ENCODE measurements at places on chromosomes 4 and X.
A peak's percentile ranks its signal among the peaks of the same experiment; 100 is the strongest.

DNA sequence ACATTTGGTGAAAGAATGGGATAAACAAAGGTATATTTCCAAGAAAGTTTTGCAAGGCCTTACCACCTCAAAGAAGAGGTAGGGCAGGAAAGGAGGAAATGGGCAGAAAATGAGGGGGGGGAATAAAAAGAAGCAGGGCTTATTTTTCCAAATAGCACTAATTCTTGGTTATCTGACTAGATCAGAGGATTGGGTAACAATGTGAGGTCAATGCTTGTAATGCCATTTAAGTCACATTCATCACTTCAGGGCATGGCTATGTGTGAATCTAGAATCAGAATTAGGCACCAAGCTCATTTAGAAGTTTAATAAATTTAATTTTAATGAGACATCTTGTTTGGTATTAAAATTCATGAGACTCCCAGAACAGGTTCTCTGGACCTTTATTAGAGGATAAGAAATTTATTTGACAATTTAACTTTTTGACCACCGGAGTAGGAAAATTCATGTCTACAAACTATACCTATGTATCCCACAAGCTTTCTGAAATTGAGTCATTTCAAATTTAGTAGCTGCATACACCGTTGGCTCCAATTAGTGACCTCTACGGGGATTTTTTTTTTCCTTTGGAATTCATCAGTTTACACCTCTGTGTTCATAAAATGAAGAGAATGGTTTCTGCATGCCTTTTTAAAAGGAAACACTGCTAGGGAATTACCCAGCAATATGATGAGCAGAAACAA lies 1.4 kb upstream of the STS start:
- no peak for DNase-seq

- DNase-seq, result no peak
Measured at GRCh38 chr4:25466966-25467697, 90.1 kb downstream of the ANAPC4 start.

- DNase-seq, result no peak
Measured at GRCh38 chrX:54494989-54495813, 833 bp downstream of the FGD1 start.

- no peak for DNase-seq
Measured at GRCh38 chrX:39158801-39159657, 357.8 kb downstream of the MID1IP1 start.

DNA sequence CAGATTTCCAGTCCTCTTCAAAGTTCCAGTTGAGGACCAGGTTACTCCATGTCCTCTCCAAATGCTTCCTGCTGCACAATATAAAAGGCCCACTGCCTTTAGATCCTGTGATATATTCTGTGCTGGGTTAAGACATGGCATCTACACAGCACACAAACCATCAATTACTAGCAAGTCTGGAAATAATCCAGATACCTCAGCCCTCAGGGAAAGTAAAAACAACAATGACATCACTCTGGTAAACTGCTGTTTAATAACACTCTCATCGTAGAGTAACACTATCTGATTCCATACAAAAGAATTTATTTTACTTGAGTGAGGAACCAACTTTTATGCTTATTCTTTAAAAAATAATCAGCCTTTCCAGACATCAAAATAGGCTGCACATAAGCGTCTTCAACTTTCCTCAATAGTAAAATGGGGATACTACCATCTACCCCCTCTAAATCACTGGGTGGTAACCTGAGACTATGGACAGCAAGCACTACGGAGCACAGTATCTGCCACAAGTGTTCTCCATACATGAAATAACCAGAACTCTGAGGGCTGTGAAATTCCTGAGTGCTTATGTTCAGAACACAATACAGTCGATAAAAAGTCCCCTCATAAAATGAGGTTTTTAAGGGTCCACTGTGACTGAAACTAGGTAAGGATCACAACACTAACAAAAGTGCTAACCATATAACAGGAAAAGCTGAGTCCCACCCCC lies 53.4 kb downstream of the ABCG2 start:
- no peak for DNase-seq

- DNase-seq, result peak; percentile 47
Measured at GRCh38 chr4:57043347-57044251, 64.9 kb downstream of the POLR2B start.

- DNase-seq, result no peak
Measured at GRCh38 chr4:7307394-7308099, 115.2 kb downstream of the SORCS2 start.

DNA sequence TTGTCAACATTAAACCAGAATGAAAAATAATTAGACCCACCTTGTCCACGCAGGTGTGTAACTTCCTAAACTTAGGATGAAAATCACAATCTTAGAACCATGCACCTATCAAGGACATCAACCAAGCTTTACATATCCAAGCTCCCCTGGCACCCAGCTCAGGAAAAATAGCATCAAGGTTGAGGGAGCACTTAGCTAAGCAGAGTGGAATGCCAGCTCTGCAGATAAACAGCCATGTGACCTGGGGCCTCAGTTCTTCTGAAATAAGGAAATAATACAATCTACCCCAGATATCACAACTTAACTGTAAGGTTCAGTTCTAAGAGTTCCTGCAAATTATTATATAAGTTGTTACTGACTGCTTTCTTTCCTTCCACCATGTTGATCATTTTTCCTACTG lies 64.7 kb downstream of the DHX15 start:
- DNase-seq, result no peak

DNA sequence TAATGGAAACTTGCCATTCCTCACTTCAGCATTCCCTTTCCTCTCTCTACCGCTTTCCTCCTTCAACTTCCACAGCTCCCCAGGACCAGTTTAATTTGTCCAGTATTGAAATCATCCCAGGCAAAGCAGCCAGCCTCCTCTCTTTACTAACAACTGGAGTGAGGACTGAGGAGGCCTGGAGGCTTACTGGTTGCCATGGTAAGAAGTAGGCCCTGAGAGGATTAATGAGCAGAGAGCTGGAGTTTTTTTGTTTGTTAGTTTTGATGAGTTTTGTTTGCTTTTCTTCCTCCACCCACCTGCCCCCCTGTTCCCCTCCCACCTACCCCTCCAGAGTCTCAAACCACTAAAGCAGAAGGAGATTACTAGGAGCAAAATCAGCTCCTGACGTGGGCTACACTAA lies 29.5 kb upstream of the PLP1 start:
- no peak for DNase-seq

DNA sequence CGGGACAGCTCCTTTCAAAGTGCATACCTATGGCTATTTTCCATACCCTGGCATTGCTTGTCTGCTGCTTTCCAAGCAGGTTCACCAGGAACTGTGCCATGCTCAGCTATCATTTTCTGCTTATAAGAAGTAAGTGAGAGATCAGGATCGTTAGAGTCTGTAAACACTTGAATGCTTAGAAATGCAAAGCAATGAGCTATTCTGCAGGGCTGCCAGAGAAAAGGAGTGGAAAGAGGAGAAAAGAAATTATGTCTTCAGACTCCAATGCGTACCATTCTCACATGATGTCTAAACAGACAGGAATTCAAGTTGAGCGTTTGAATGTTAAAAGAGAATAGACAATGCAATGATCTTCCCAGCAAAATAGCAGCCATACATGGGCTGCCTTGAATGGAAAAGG lies 245.5 kb upstream of the SLC7A11 start:
- no peak for DNase-seq

GRCh38 chr4:139286186-139286698 lies 6.2 kb upstream of the MGARP start:
- DNase-seq, result no peak

- DNase-seq, result no peak
Measured at GRCh38 chr4:150722908-150723362, 141.0 kb downstream of the MAB21L2 start.

- no peak for DNase-seq
Measured at GRCh38 chr4:185229021-185229818, 19.8 kb downstream of the SNX25 start.

DNA sequence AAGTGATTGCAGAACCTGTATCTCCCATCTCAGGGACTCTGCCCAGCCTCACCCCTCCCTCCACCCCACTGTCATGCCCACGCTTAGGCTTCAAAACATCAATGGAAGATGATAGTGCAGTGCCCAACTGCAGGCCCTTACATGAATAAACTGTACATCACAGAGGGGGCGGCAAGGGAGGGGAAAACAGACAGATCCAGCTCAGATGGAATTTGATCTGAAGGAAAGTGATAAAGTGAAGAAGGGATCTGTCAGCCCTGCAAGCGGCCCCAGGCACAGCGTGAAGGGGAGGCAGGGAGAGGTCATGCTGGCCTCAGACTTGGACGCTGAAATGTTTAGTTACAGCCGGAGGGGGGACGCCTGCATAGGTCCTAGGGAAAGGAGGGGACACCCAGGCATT lies 38.5 kb downstream of the GYG2 start:
- no peak for DNase-seq

GRCh38 chrX:13703135-13703534 lies 14.2 kb downstream of the RAB9A start:
- DNase-seq, result no peak

DNA sequence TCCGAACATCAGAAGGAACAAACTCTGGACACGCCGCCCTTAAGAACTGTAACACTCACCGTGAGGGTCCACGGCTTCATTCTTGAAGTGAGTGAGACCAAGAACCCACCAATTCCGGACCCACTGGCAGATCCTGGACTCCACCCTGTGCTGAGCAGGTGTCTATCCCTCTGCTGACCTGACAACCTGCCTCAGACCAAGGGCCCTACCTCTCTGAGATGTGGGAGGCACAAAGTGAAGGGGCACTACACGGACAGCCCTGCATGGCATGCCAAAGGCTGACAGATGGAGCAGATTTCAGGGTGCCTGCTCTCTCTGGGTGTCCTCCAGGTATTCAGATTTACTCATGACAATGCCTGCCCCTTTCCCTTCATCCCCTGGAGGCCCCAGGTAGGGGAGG lies 14.0 kb upstream of the HSFX1 start:
- no peak for DNase-seq
